Activated gamma-delta T cell treated with Interleukin-2 at 50 U/mL for 16 hours (primary cell): ENCODE measurements at places on chromosomes 12 and 14.

DNA sequence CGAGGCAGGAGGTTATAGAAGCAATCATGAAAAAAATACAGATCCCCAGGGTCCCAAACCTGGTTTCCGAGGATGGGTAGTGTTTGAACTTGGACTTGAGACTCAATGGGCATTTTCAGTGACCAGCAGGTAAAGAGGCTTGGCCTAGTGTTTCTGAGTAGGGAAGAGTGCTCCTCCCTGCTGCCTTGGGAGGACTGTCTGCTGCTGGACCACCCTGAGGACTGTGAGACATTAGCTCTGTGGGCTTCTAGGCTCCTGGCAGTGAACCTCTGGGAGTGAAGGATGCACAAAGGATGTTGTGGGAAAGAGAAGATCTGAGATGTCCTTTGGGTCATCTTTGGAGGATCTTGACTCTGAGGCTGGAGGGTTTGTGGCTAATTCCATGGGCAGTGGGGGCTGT is 30.5 kb downstream of the ANKRD9 start:
- DNase-seq = no peak

- DNase-seq = no peak
These were observed 25.6 kb downstream of the EMP1 start for GRCh38 chr12:13222076-13222475.

DNA sequence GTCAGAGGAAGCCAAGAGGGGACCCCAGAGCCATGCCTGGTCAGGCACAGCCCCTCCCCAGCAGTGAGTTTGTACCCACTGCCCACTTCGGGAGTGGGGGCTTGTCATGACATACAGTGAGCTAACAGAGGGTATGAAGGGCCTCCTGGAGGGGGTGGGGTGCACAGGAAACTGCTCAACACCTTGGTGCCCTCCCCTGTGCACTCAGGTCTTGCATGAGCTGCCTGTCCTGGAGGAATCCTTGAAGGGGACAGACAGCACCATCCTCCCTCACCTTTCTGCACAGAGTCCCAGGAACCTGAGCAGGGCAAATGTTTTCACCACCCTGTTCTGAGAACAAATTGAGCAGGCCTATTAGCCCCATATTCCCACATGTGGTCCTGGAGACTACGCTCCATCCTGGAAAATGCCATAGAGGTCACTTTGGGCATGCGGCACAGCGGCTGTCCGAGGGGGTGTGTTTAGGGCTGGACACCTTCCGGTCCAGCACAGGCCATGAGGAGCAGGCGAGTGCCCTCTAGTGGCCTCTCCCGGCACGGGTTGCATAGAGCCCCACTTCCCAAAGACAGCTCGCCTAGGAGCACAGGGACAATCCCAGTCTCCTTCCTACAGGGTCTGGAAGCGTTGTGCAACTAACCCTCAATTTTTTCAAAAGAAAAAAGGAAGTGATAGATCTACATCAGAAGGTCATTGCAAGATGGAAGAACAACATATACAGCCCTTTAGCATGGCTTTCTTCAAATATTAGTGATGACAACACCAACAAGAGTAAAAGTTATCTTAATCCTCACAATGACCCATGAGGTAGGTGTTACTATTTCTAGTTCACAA is 31.9 kb upstream of the ZFP36L1 start:
- no peak for DNase-seq

- no peak for DNase-seq
These were observed 103.7 kb downstream of the SYT1 start for GRCh38 chr12:78968226-78968625.

DNA sequence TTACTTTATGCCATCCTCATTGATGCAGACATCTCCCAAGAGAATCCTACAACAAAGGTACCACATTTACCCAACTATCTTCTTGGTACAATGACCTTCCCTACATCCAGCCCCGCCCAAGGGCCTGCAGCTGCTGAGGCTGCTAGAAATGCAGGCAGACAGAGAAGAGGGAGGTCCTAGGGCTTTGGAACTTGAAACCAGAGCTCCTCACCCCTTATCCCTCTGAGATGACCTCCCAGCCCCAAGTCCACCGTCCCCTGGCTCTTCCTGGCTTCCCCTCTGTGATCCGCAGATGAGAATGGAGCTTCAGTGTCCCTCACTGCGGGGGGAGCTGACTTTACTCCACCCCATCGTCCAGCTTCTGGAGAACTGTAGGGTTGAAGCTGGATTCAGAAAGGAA is 1.6 kb upstream of the TNFRSF1A start:
- DNase-seq = no peak

DNA sequence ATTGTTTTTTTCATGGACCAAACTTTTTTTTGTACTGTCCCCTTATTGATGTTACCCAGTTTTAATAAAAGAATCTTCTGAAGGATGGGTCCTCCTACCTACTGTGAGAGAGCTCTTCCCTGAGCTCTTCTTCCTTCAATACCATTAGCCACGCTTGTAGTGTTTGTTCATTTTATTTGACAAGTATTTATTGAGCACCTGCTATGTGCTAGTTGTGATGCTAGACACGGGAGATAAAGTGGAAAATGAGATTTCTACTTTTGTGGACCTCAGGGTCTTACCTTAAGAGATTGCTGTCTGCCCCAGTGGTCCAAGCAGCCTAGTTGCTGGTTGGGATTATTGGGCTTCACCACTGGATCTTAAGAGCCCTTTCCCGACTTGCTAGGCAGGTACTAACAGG is 3.2 kb upstream of the GPD1 start:
- no peak for DNase-seq

- DNase-seq = no peak
These were observed 27.6 kb upstream of the LRP6 start for GRCh38 chr12:12294215-12295005.

DNA sequence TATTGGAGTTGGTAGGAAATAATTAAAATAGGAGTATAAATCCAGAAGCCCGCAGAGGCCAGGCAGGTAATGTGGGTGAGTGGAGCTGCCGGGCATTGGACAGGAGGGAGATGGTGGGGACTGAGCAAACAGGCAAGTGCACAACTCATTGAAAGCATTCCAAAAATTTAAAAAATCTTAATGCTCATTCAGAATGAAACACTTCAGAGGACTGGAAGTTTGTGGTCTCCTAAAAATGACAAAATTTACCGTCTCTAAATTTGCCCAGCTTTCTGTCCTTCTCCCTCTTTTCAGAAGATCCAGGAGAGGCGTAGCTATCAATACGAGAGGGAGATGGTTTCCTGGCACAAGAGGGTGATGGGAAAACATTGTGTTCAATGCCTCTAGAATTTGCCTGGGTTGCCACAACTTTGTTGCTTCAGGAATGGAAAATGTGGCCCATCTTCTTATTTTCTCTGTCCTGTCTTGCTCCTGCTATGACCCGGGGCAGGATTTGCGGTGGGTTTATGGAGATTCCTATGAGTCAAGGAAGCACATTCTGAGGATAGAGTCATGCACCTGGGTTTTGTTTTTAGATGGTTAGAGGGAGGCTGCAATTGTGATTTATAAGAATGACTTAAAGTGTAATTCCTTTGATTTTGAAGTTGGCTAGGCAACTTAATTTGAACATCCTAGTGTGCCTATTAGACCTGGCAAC is 72.2 kb downstream of the BORCS5 start:
- DNase-seq = no peak

DNA sequence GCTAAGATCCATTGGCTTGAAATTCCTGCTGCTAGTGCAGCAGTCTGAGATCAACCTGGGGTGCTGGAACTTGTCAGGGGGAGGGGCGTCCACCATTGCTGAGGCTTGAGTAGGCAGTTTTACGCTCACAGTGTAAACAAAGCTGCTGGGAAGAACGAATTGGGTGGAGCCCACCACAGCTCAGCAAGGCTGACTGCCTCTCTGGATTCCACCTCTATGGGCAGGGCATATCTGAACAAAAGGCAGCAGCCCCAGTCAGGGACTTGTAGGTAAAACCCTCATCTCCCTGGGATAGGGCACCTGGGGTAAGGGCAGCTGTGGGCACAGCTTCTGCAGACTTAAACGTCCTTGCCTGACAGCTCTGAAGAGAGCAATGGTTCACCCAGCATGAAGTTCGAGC is 191.7 kb downstream of the ALG10B start:
- DNase-seq = no peak

- DNase-seq = no peak
These were observed 64.2 kb downstream of the SPRING1 start for GRCh38 chr12:116673681-116674111.

- no peak for DNase-seq
These were observed 26.6 kb downstream of the PXN start for GRCh38 chr12:120238839-120239445.

DNA sequence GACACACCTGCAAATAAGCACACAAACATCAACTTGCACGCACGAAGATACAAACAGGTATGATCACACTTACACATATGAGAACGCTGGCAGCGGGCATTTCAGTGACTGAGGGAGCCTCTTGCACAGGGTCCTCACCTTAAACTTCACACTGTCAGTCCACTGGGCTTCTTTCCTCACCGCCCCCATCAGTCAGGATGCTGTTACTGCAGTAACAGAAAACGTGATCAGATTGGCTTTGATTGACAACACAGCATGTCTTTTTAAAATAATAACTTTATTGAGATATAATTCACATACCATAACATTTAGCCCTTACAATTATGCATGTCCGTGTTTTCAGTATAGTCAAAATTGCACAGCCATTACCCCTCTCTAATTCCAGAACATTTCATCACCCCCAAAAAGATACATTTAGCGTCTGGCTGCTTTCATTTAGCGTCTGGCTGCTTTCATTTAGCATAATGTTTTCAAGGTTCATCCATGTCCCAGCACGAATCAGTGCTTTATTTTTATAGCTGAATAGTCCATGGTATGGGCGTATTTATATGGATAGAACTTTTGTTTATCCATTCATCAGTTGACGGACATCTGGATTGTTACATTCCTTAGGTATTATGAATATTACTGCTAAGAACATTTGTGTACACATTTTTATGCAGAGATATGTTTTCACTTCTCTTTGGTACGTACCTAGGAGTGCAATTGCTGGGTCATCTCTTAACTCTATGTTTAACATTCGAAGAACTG is 8.4 kb downstream of the CCDC197 start:
- DNase-seq = no peak

DNA sequence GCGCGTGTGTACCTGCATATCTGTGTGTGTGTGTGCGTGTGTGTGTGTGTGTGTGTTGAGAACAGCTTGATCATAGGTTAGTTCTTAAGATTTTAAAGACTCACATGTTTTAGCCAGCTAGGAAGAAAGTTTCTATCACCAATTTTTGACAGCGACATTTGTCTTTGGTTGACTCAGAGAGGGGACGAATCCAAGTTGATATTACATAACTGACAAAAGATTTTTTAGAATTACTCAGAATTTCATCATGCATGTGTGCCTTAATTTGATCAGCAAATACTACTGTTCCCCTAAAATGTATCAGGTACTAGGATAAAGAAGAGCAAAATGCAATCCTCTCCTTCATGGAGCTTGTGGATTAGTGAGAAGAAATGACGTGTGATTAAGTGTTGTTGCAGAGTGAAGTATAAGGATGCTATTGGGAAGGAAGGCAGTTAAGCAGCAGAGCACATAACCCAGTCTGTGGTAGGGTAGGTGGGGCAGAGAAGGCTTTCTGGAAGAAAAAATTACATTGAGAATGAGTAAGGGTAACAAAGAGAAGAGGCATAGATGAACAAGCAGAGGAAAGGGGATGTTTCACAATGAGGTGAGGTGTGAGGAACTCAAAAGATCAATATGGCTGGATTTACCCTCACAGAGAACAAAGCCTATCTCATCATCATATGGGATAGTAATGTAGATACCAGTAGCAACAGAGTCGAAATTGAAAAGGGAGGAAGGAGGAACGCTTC is 77.5 kb downstream of the ELK3 start:
- no peak for DNase-seq

GRCh38 chr12:108832730-108833354 is 24.5 kb downstream of the SSH1 start:
- no peak for DNase-seq

- DNase-seq = no peak
These were observed at the start of gene CCDC197 for GRCh38 chr14:93997082-93997481. Gene CCDC197 (plus strand): TSS chr14:93997301. CDS start chr14:93998132, 831 bp downstream.
